ENCODE measurements at places on chromosomes 5 and 9.

- DNase-seq = peak; percentile 88
Observed at GRCh38 chr5:72319976-72320752, at the start of the genes MRPS27 and PTCD2. Gene MRPS27, minus strand, starts transcription at chr5:72320240. Its CDS starts 19 bp downstream, at chr5:72320221. Gene PTCD2, plus strand, starts transcription at chr5:72320373. Its CDS starts 10 bp downstream, at chr5:72320383.

- DNase-seq = peak; percentile 66
Observed at GRCh38 chr5:157390551-157391297, 69.3 kb upstream of the NIPAL4 start.

- no peak for DNase-seq
Observed at GRCh38 chr9:26057050-26057449, 378.8 kb upstream of the TUSC1 start.

GRCh38 chr9:131676431-131676972 lies 63.4 kb downstream of the RAPGEF1 start:
- DNase-seq = no peak

DNA sequence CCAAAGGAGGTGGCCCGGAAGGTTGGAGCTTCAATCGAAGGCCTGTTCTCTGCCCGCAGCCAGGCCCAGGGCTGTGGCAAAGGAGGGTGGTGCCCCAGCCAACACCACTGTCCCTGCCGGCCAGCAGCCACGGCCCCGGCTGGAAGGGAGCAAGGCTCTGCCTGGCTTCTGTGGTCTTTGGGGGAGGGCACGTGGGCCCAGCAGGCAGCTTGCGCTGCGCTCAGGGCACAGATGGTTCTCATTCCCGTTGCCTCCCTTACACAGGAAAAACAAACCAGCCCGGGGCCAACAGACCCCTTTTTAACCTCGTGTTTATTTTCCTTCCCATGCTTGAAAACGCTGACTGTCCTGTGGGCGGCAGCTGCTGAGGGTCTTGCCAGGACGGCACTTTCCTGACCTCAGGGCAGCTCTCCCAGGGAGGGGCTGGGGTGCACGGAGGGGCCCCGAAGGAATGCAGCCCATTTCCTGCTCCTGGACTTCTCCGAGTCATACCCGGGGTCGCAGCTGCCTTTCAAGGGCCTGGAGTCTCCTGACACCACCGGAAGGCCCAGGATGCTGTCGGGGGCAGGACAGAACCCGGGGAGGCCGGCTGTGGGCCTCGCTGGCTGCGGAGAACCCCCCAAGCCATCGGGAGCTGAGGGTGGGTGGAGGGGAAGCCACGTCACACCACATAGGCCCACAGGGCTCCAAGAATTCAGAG lies 1.1 kb upstream of the GPSM1 start:
- DNase-seq = no peak

DNA sequence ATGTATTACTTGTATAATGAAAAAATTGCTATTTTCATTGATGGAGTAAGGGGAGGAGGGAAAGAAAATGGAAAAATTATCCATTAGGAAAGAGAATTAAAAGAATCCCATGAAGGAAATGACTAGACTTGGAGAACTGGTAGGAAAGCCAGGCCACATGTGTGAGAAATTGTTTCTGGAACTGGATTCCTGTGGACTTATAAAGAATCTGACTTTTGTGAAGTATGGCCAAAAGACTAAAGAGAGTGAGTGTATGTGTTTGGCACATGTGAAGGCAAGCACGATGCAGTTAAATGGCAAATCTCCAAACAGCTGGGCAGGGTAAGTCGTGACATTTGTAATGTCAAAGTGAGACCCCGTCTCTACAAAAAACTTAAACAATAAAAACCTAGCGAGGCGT lies 89.4 kb downstream of the MTX3 start:
- no peak for DNase-seq

DNA sequence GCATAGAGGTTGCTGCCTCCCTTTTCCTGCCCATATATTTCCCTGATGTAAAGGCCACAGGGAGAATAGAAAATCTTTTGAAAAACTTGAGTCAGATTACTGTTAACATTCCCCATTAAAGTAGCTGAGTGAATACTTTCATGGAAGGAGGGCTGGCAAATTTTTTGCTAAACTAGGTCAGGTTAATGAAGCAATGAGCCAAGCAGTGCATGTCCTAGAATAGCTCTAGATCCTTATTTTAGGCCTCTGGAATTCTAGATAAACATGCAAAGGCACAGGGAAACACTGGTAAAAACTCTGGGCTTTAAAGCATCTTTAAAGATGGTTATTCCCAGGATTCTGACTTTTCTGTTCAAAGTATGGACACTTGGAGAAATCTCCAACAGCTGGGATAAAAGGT lies 27.9 kb downstream of the TTC1 start:
- no peak for DNase-seq

DNA sequence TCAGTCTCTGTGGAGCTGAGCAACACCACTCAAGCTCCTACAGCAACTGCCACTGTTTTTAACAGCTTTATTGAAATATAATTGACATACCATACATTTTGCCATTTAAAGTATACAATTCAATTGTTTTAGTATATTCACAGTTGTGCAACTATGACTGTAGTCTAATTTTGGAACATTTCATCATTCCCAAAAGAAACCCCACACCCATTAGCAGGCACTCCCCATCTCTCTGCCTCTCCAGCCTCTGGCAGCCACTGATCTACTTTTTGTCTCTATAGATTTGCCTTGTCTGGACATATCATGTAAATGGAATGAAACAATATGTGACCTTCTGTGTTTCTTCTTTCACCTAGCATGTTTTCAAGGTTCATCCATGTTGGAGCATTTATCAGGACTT lies 43.5 kb downstream of the RUSC2 start:
- DNase-seq = no peak

All from activated T-cell treated with anti-CD3 and anti-CD28 coated beads for 48 hours (primary cell).